ENCODE measurements at places on chromosomes 1 and 21. TPM values are rescaled to one million over a fixed set of nuclear protein-coding genes. Genes with fewer than 3 reads are reported as not detected.

GRCh38 chr1:76905876-76906595 lies 38.8 kb downstream of the ST6GALNAC5 start:
- no peak for DNase-seq

DNA sequence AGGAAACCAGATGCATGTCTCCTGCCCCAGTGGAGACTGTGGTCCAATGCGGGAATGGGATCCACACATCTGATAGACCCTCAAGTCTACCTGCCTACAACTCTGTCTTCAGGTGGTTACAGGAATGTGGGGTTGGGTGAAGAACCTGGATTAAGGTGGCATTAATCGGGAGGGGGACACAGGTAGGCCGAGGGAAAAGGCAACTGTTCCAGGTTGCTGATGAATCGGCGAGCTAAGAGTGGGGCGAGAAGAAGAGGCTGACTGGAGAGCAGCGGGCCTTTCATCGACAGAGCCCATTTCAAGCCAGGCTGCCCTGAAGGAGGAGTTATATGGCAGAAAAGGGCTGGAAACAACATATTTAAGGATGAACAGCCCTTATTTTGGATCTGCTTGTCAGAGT lies 836 bp downstream of the CD2 start:
- no peak for DNase-seq

- DNase-seq = no peak
These were observed 53.7 kb upstream of the CACYBP start for GRCh38 chr1:174946031-174946430.

DNA sequence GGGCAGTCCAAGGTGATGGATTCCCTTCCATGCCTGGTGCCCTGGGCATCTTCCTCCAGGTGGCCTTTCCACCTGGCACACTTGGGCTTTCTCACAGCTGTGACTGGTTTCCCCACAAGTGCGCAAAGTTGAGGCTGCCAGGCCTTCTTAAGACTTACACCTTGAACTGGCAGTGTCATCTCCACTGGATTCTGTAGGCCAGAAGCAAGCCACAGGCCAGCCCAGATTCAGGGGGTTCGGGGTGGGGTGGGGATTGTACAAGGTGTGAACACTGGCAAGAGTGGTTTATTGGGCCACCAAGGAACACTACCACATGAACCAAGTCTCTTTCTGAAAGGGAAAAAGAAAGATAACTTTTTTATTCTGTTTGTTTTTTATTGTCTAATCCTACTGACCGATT lies 27.2 kb downstream of the DYRK1A start:
- no peak for DNase-seq

GRCh38 chr1:161069731-161070270 lies at the start of gene ARHGAP30:
Gene ARHGAP30 (minus strand): TSS chr1:161069891. CDS start chr1:161069624, 267 bp downstream.
- peak; percentile 56 for DNase-seq

- no peak for DNase-seq
These were observed 15.1 kb downstream of the KIAA1614 start for GRCh38 chr1:180927841-180928240.

GRCh38 chr1:2429780-2430591 lies 17.6 kb upstream of the PEX10 start:
- no peak for DNase-seq

DNA sequence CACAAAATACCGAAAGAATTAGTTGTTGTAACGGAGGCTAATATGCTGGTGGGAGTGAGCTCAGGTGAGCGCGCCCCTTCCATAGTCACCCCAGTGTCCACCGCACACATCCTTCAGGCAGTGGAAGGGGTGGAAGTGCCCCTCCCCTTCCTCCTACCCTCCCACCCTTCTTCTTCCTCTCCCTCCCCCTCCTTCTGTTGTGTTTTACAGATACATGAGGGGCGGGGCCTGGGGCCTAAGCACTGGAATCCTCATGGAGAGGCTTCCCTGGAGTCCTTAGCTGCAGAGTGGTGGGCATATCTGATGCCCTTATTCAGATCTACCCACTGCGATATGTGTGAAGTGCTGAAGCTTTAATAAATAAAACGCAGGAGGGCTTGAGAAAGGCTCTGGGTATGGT lies 10.3 kb upstream of the ADARB1 start:
- DNase-seq = no peak

GRCh38 chr1:54479841-54480524 lies 68.0 kb upstream of the ACOT11 start:
- DNase-seq = no peak

DNA sequence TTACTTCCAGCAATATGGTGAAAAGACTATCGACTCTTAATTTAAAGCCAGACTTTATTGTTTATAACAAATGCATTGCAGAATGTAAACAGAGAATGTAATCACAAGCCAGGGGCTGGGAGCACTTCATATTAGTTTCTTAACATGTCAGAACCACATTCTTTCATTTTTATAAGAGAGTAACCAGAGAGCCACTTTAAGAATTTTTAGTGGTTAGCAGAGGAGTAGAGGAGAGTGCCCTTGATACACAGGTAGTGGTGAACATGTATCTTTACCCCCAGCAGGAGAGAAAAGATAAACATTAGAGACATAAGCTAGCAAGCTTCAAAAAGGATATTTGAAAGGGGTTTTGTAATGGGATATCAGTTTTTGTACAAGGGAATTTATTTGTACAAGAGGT lies 11.1 kb downstream of the AMY2B start:
- DNase-seq = no peak

- no peak for DNase-seq
These were observed 59.3 kb downstream of the EYA3 start for GRCh38 chr1:28028873-28029654.

DNA sequence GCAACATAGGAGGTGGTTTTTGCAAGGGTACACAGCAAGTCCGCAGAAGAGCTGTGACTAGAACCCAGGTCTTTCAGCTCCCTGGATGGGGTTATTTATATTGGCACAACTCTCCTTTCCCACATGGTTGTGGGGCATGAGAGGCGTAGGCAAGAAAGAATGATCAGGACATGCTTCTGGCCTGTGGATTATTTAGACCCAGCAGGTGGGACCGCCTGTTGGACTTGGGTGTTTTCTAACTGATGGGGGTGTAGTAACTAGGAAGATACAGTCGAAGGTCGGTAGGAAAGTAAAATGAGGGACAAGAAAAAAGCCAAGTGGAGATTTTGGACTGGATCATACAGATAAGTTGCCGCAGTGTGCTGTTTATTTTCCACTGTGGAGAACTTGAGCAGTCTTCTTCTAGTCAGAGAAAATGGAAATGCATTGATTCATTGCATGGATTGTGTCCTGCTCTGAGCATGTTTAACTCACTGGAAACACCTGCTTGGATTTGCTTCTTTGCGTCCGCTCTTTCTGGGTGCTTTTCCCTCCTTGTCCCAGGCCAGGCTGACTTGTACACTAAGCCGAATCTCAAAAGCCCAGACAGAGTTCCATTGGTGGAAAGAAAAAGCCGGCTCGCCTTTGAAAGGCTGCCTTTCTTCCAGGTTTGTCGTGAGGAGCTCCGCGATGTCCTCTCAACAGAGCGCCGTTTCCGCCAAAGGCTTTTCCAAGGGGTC lies 592 bp downstream of the CRCT1 start:
- DNase-seq = no peak

ANXA9 gene
- total RNA-seq = 9.3 TPM

HMCN1 gene
- total RNA-seq = 8.6 TPM

OR2T27 gene
- total RNA-seq = not detected

SPRR4 gene
- not detected for total RNA-seq

ROR1 gene
- 0.28 TPM for total RNA-seq

CELSR2 gene
- 3.9 TPM for total RNA-seq

ARHGEF16 gene
- total RNA-seq = 8.1 TPM

GABRD gene
- not detected for total RNA-seq

RNU1-1 gene
- total RNA-seq = 1,159 TPM

CD1E gene
- not detected for total RNA-seq
